HEK293T (cell line): ENCODE measurements at places on chromosomes 6 and 20.

DNA sequence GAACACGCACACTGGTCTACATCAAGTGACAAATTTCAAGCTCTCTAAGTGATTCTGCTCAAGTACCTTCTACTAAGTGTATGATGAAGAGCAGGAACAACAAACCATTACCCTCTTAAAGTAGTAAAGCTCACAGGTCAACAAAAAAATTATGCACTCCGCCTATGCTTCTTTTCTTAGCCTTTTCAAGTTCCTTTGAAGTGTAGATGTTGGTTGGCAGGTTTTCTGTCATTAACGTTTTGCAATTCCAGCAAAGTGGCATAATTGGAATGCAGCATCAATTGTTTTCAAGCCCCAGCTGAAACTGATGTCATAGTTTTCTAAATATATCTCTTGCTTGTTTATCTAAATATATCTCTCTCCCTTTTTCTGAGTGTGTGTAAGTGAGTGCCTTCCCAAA is 396.9 kb upstream of the EYS start:
- no peak for DNase-seq

DNA sequence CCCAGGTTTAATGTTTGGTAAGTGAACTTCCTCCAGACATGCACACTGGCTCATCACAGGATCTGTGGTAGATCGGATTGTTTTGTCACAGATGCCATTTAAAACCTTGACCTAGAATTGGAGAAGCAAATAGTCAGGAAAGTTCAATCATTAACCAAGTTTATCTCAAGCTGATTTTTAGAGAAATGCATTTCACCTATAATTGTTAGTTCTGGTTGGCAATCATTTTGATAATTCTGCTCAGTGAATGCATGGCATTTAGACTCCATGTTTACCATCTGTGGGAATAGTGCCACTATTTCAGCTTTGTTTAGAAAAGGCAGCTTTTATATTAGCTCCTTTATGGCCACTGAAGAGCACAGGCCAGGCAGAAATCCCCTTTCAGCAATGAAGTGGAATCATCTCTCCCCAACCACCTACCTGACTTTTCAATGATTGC is 73.9 kb upstream of the IPCEF1 start:
- no peak for DNase-seq

- no peak for DNase-seq
Observed at GRCh38 chr6:153104220-153104619, 26.9 kb downstream of the RGS17 start.

DNA sequence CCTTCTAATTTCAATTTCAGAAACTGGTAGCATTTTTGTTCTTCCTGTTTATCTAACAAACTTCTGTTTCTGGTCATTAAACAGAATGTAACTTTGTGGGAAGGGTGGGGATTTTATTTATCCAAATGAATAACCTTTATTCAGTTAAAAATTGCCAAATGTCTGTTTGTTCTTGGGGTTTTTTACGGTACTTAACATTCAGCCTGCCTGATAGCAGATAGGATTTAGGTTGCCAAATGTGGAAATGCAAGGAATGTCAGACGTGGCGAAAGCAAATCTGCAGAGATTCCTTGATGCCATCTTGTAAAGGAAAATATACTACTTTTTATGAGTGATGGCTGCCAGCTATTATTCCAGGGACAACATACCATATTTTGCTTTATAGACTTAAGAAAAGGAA is 95.7 kb downstream of the LYRM2 start:
- DNase-seq = no peak

- no peak for DNase-seq
Observed at GRCh38 chr20:6411651-6412050, 288.8 kb upstream of the FERMT1 start.

DNA sequence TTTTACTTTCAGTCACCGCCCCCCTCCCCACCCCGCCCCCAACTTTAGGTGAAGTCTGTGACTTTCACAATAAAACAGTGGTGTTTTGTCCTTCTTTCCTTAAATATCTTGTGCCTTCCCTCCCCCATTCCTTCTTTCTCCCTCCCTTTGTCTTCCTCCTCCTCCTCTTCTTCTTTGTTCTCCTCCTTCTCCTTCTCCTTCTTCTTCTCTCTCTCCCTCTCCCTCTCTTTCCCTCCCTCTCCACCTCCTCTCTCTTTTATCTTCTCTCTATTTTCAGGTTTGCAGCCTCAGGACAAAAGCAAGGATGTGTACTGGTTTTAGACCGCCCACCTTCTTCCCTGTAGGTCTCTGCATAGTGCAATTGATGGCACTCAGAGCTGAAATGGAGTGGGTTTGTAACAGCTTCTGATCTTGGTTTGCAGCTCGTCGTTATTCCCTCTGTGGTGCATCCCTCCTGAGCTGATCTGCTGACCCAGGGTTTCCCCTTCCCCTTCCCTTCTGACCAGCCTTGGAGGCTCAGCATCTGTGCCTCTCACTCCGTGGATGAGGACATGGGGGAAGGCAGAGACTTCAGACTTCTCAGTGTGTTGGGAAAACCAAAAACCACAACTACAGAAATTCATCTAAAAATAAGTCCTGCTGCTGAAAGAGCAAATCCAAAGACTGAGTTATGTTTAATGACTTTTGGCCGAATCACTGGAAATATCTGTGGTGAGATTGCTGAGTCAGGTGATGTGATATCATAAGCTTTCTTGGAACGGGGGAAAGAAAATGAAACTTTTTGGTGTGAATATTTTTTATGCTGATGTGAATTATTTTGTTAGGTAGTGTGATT is 6.9 kb downstream of the VGLL2 start:
- no peak for DNase-seq

DNA sequence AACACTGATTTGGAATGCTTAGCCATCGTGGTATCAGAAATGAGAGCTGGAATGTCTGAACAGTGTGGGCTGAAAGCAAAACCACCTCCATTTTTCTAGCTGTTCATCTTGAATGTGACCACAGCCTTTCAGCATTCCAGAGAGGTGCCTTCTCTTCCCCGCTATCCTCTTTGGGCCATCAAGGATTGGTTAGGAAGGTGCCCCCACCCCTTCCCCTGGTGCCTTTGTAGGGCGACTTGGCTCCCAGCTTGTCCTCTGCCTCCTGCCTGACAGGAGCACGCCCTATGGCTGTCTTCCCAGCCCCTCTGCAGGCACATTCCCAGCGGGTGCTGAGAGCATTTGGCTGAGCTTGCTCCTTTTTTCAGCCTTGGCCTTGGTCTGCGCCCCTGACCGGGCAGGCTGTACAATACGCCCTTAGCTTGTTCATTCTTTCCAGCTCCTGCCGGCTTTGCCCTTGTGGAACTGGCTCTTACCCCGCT is 97.5 kb downstream of the ARMC2 start:
- DNase-seq = no peak
